ENCODE measurements at places on chromosomes 5 and 9. TPM values are rescaled to one million over a fixed set of nuclear protein-coding genes. Genes with fewer than 3 reads are reported as not detected.

- H3K36me3 ChIP-seq = no peaks in the 10 kb centered on the region
- peak overlapping the region; percentile 76 for H3K27ac ChIP-seq
- peak; percentile 55 for DNase-seq
- H3K27me3 ChIP-seq = no peaks in the 10 kb centered on the region
- no peak overlapping the region for H3K4me3 ChIP-seq
Observed at GRCh38 chr5:14267166-14267838, 124.2 kb downstream of the TRIO start.

The PCDHB2 gene
- polyA plus RNA-seq = not detected

DNA sequence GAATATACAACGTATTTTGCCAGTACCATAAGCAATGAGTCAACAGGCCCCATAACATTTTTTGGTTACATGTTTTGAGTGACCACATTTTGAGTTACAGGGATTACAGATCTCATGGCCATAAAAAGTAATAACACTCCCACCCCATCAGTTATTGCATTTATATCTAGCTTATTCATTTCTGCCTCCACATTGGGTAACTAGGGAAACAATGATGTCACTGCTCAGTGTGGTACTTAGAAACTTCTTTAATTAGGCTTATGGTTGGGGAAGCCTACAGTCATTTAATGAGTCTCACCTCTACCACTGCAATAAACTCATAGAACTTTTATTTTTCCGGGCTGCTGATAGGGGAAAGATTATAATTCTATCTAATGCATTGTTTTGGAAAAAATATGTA, 39.9 kb upstream of the SMIM15 start:
- DNase-seq = no peak
- no peaks in the 10 kb centered on the region for H3K4me1 ChIP-seq
- H3K36me3 ChIP-seq = no peaks in the 10 kb centered on the region
- H3K4me3 ChIP-seq = no peak overlapping the region
- no peak overlapping the region for H3K27ac ChIP-seq
- peaks cover 2% of the 10 kb centered on the region for H3K27me3 ChIP-seq

The CAAP1 gene
- 13.9 TPM for polyA plus RNA-seq

- no peak overlapping the region for H3K4me3 ChIP-seq
- no peaks in the 10 kb centered on the region for H3K4me1 ChIP-seq
- H3K36me3 ChIP-seq = no peaks in the 10 kb centered on the region
- H3K27me3 ChIP-seq = no peaks in the 10 kb centered on the region
- DNase-seq = no peak
Observed at GRCh38 chr9:90274725-90275124, 367.9 kb downstream of the DIRAS2 start.

- peaks cover 31% of the 10 kb centered on the region for H3K4me1 ChIP-seq
- DNase-seq = peak; percentile 64
- H3K4me3 ChIP-seq = no peak overlapping the region
Observed at GRCh38 chr9:124513376-124513994, 6.3 kb upstream of the NR5A1 start.

The ARHGEF39 gene
- 21.7 TPM for polyA plus RNA-seq

The C5orf63 gene
- polyA plus RNA-seq = 5.1 TPM

The ROR2 gene
- polyA plus RNA-seq = 12.5 TPM

The SHC3 gene
- not detected for polyA plus RNA-seq

The PALM2AKAP2 gene
- not detected for polyA plus RNA-seq

GRCh38 chr5:13695076-13695712, 249.3 kb downstream of the DNAH5 start:
- H3K36me3 ChIP-seq = no peaks in the 10 kb centered on the region
- DNase-seq = no peak
- H3K4me3 ChIP-seq = no peak overlapping the region

- H3K36me3 ChIP-seq = no peaks in the 10 kb centered on the region
- H3K27me3 ChIP-seq = no peaks in the 10 kb centered on the region
- no peak overlapping the region for H3K4me3 ChIP-seq
- 0 out of 3 replicates have a peak, but pooled peaks cover 4% of the 10 kb centered on the region for H3K4me1 ChIP-seq
Observed at GRCh38 chr9:19186232-19186631, 44.3 kb upstream of the DENND4C start.

All from K562 (cell line).